ENCODE measurements at places on chromosomes 3 and 15.
A peak's percentile ranks its signal among the peaks of the same experiment; 100 is the strongest.

- no peak for DNase-seq
Observed at GRCh38 chr3:74501007-74501406, 113.5 kb downstream of the CNTN3 start.

DNA sequence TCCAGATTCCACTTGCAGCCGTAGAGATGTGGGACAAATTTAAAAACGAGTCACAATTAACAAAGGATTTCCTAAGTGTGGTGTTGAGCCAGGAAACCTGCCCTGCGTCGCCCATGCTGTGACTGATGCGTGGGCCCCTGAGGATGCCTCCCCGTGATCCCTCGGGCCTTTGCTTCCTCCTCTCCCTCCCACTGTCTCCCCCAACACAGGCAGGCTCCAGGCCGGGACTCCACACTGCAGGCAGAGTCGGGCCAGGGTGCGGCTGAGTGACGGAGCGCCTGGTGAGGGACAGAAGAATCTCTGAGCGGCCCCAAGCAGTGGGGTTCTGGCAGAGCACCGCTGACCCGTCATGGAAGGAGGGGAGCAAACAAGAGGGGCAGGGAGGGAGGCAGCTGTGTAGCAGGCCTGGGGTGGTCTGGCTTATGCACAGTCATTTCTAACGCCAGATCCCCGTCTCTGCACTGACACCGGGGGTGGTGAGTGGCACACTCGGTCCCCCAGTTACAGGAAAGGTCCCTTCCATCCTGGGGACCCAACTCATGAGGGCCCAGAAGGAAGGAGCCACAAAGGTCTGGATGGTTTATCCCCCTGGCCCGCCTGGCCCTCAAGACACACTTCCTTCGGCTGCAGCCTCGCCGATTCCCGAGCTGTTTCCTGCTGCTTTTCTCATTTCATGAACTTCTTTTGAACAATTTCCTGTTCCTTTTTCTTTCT lies 91.0 kb downstream of the XXYLT1 start:
- DNase-seq, result no peak

- DNase-seq, result no peak
Observed at GRCh38 chr3:195319060-195319459, 48.1 kb upstream of the XXYLT1 start.

- DNase-seq, result no peak
Observed at GRCh38 chr3:9339761-9340471, 22.9 kb upstream of the THUMPD3 start.

DNA sequence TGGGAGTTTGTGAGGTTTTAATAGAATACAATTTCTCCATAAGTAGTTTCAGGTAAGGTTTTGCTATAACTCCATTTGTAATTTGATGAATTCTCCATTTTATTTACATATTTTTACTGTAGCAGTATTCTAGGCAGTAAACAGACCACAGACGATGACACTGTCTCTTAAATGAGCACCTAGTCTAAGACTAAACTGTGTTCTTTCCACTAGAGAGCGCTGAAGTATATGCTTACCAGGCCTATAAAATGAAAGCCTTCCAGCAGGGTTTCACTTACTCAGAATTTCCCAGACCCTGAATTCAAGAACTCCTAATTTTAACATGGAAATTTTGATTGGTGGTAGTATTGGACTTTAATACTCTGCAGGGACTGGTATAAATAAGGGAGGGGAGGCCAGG lies 41.6 kb downstream of the POLG start:
- no peak for DNase-seq

DNA sequence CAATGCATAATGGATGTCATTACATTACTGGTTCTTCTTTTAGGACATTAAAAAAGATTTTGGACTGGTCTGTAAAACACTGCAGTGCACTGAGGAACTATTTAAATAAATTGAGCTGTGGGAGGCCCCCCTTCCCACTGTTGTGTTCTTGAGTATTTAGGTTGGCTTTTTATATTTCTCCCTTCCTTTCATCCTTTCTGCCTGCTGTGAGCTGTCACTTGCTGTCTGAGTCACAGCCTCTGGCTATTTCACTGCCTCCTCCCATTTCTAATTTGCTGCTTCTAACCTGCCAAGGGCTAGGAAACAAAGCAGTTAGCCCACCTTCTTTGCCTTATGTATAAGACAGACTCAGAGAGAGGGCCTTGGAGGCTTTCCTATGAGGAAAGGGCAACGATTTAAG lies 89.0 kb upstream of the FNDC3B start:
- no peak for DNase-seq

DNA sequence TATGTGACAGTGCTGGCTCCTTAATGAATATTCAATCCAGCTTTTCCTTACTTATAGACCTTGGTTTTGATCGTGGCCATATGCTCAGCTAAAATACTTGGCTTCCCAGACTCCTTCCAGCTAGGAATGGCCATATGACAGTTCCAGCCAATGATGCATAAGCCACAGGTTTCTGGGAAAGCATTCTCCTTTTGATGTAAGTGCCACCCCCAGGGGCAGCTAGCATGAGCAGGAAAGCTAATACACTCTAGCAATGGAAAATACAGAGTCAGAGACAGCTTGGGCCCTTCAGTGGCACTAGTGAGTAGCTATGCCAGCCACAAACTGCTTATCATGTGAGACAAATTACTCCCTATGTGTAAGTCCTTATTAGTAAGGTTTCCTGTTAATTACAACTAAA lies 26.7 kb downstream of the TBC1D2B start:
- no peak for DNase-seq

DNA sequence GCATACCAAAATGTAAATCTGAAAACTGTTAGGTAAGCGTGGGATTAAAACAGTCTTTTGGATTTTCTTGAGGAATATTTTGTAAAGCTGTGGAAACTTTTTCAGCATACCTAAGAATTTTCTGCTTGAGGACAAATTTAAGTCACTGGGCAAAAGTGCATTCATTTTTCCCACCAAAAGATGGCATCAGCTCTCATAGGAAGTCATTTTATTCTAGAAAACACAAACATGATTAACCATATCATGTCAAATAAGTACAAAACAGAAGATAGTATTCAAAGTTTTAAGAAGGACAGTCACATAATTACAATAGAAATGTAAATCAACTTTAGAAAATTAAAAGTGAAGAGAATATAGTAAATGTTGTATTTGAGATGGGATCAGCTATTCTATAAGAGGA lies 63.5 kb downstream of the SLC49A4 start:
- peak; percentile 35 for DNase-seq

All from pons (tissue), 1 donor.